ENCODE measurements at places on chromosomes 7 and 10.
A peak's percentile ranks its signal among the peaks of the same experiment; 100 is the strongest.

DNA sequence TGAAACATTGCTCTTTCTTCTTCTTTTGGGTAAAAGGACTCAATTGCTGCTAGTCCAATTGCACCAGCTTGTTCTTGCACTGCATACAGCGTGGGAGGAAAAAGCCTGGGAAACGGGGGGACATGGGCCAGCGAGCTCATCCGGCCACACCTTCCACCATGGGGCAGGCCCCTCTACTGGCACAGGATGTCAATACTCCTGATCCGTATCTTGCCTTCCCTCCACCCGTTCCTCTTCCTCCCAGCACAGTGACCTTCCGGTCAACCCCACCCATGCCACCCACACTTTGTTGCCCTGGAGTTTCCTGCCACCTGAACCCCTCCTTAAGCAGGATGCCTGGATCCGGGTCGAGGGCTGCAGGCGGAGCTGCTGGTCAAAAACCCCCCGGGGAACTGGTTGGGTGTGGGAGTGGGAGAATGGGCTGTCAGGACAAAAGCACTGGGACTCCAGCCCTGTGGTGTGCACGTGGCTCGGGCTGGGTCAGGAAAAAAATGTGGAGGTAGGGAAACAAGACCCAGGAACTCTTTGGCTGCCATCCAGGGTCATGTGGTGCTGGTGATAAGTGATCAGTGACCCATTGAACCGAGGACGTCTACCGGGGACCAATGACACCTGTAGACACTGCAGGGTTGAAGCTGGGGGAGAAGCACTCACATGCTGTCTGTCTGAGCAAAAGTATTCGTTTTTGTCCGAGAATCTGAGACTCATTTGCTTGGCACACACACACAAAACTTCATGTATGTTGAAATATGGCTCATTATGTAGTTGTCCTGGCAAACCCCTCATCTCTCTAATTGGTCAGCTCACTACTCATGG is 8.1 kb downstream of the IL2RA start:
- DNase-seq = peak; percentile 30

DNA sequence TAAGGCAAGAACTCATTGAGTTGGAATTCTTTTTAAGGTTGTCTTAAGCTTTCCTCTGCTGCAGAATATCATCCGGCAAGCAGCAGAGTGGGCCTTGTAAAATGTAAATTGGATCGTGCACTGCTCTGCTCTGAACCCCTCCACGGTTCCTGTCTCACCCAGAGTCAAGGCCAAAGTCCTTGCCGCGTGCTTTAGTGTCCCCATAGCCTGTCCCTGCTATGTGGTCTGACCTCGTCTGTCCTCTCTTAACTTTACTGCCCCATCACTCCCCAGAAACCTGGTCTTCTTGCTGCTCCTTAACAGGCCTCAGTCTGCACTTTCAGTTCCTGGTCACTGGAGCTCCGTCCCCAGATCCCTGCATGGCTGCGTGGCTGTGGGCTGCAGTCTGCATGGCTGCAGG is 121.6 kb upstream of the SDK1 start:
- no peak for DNase-seq

- peak; percentile 55 for DNase-seq
Measured at GRCh38 chr7:112452102-112452888, 2.0 kb downstream of the IFRD1 start.

DNA sequence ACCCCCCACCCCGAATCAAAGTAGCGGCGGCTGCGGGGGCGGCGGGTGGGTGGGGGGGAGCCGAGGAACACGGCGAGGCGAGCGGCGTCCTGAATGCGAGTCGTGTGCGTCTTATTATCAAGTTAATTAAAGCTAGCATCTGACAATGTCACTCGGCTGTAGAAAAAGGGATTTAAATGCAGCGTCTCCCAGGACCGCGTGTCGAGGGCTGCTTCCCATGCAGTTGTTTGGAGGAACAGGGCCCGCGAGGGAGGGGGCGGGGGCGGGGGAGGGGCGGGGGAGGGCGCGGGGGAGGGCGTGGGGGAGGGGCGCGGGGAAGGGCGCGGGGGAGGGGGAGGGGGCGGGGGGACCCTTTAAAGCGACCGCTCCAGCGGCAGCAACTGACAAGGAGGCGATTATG is 2.7 kb upstream of the UNCX start:
- no peak for DNase-seq

DNA sequence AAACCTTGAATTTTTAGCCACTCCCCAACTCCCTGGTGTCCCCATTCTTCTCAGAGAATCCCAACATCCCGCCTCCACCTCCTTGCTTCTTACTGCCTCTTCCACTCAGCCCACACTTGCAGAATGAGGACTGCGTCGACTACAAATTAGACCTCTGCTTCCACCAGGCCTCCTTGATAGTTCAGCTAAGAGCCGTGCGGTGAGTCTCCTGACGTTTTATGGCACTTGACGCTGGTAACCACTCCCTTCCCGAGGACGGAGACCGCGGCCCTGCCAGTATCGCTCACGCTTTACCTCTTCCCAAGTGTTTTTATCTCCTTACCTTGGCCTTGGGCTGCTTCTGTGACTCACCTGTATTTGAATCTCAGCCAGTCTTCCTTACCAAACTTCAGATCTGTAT is 31.1 kb downstream of the RBM17 start:
- DNase-seq = no peak

GRCh38 chr10:5490698-5491464 is 8.5 kb downstream of the CALML5 start:
- DNase-seq = no peak

GRCh38 chr10:116744163-116744753 is 1.9 kb upstream of the HSPA12A start:
- no peak for DNase-seq

GRCh38 chr10:87068281-87068680 is 26.4 kb downstream of the GLUD1 start:
- DNase-seq = no peak

- DNase-seq = no peak
Measured at GRCh38 chr7:82056282-82056681, 286.4 kb upstream of the HGF start.

DNA sequence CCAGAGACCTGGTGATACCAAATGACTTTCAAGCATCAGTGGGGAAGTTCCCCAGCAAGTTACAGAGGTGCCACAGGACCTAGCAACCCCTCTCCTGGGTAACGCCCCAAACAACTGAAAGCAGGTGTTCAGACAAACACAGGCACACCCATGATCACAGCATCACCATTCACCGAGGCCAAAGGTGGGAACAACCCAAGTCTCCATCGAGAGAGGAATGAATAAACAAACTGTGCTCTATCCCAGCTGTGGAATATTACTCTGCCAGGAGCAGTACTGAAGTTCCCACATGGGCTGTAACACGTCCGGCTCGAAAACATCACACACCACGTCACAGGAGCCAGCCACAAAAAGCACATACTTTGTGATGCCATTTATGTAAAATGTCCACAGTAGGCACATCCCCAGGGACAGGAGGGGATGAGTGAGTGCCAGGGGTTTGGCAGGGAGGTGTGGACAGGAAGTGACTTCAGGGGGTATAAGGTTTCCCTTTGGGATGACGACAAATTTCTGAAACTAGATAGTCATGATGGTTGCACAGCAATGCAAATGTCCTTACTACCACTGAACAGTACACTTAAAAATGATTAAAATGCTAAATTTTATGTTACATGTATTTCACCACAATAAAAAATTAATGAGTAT is 222.8 kb downstream of the TNS3 start:
- DNase-seq = no peak

DNA sequence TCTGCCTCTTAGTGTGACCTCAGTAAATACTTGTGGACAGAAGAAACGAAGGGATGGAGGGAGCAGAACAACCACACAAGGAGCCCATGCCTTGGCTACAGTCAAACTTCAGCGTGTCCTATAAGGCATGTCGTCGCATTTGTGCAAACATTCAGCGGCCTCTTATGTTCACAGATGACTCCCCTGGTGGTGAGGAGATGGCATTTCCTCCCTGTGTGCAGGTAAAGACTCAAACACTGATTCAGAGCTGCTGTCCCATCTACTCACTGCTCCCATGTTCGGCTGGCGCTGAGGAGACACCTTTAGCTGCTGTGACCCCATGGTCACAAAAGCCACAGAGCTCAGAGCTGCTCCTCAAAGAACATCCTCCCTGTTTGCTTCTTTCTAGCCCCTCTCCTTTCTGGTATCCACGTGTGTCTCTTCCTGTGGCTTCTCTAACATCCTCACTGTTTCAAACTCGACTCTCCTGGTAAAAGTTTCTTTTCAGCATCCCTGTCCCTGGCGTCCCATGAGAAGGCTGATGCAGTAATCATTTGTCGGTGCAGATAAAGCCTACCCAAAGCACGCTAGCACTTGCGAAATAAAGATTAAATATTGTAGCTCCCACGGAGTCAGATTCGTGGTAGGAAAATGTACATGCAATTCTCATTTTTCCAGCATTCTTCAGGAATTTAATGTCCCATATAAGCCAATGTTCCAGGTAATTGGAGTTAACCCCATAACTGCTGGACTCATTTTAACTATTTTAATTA is 124.9 kb upstream of the NEBL start:
- no peak for DNase-seq

DNA sequence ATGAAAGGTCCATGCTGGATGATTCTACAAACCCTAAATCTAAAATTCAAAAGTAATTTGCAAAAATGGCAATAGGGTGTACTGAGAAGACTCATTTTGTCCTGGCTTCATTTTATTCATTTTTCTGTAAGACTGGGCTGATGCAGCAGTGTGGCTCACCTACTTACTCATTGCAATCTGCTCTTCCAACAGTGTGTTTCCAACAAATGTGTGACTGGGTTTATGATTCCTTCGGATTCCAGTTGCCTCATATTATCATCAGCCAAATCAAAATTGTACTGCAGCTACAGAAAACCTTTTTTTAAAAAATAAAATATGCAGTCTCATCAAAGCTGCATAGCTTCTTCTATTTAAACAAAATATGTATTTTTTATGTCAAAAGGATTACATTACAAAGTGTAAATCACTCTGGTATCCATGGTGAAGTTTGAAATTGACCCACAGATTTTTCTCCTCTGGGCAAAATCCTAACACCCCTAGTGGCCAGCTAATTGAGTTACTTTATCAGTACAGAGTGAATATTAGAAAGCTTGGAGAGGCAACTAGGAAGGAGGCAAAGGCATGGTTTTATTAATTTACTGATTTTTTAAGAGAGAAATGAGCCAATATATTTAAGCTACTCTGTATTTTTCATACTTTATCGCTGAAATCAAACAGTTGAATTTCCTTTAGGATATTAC is 390.3 kb downstream of the MAGI2 start:
- DNase-seq = no peak
